ENCODE measurements at places on chromosomes 2 and 18.
A peak's percentile ranks its signal among the peaks of the same experiment; 100 is the strongest.

- no peak for DNase-seq
Observed at GRCh38 chr18:49704334-49704733, 109.0 kb downstream of the ACAA2 start.

GRCh38 chr2:238141541-238142318 is 3.3 kb downstream of the KLHL30 start:
- no peak for DNase-seq

DNA sequence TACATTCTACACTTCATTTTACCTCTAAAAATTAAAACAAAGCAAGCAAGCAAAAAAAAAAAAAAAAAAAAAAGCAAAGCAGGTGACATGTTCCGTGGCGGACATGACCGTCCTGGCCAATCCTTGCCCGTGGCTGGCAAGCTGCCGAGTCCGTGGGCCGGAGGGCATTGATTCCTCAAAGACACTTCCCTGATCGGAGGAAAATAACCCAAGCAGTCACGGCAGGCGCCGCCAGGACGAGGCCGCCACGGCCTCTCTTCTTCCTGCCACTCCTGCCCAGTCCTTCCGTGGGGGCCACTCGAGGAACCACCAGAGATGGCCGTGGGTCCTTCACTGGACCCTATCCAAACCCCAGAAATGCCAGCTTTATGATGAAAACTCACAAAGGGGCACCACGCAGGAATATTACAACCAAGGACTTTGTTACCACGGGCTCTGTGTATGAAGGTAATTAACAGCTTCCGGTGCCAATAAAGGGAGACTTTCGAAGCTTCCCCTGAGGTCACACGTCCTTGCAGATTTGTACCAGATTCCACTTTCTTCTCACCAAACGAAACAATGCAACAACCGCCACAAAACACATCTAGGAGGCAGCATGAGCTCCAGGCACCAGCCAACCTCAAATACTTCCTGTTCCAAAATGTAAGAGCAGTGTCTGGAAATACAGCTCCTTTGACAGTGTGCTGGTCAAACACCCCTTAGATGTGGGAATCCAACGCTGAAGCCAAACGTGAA is 170.3 kb downstream of the HDAC4 start:
- DNase-seq, result no peak

DNA sequence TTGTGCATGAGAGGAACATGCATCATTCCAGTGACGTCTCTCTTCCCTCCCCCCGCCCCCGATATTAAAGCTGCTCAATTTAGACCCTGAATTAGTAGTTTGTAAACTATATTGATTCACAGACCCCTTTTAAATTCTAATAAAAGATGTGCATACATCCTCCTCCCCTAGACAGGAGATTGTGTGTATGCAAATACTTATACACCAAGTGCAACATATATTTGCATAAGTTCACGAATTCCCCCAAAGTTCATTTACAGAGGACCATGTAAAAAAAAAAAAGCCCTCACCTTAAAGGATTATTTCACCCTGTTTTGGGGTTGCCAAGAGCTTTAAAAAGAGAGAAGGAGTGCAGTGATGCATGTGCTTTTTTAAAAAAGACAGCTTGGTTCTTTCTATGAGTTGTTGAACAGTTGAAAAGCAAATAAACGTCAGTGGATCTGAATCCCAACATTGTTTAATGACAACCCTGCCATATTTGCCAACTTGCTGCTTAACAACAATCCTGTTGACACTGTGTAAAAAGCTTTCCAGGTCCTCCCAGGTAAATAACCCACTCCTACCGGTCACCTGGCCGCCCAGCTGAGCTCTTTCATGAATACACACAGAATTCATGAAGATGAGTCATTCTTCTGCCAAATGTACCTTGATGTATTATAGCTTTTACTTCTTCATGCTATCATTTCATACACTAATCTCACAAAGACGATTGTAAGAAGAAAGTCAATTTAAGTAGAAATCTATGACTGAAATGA is 211.5 kb downstream of the IKZF2 start:
- no peak for DNase-seq

DNA sequence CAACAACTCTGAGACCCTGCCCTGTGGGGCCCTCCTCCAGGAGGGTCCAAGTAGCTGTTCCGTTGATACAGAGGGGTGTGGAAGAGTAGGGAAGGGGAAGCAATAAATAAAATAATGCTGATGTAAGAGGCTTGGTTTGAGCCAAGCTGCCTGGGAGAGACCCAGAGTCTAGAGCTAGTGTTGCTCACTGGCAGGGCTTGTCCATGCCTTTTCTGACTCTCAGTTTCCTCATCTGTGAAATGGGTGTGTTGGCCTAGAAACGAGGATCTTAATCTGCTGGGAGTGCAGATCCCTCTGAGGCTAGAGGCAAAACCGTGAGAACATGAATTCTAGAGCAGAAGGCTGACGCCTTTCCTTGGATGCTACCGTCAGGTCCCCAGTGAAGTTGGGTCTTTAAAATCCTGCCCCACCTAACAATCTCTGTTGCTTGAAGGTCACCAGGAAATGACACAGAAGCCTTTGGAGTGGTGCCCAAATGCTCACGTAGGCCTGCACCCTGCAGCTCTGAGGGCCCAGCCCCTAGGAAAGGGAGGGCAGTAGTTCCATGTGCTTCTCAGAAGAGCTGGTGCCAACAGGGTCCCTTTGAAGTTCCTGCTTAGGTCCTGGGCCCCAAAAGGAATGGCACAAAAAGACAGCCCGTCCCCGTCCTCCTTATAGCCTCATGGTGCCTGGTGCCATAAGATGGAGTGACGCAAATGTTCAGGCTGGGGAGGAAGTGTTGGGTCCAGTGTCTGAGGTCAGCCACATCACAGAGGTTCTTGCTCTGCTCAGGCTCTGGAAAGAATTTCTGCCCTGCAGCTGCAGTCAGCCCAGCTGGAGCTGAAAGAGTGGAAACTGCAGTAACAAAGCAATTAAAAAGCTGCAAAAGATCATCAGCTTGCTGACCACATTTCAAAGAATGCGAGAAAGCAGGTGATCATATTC is 73.2 kb upstream of the SMAD2 start:
- DNase-seq, result no peak

GRCh38 chr2:134573085-134573370 is 145.8 kb downstream of the TMEM163 start:
- no peak for DNase-seq

- DNase-seq, result no peak
Observed at GRCh38 chr2:231321556-231322334, 73.8 kb upstream of the B3GNT7 start.

- no peak for DNase-seq
Observed at GRCh38 chr2:145404690-145405089, 884.8 kb upstream of the ZEB2 start.

DNA sequence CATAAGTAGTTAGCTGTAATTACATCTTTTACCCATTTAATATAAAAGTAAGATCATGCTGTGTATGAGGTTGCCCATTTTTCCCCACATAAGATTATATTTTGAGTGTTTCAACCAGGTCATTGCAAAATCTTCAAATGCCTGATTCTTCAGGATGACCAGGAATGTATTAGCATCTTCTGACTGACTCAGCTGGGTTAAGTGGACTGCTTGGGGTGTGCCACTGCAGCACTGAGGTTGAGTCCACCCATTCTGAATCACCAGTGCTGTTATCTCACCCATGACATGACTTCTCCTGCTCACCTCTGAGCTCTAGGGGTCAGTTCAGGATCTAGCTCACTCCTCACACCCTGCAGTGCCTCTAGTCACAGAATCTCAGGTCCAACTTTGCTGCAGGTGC is 576.7 kb upstream of the ZEB2 start:
- DNase-seq, result no peak

GRCh38 chr2:20660506-20661420 is 6.2 kb upstream of the GDF7 start:
- no peak for DNase-seq

GRCh38 chr2:240705204-240705791 is 13.6 kb downstream of the AQP12A start:
- no peak for DNase-seq

DNA sequence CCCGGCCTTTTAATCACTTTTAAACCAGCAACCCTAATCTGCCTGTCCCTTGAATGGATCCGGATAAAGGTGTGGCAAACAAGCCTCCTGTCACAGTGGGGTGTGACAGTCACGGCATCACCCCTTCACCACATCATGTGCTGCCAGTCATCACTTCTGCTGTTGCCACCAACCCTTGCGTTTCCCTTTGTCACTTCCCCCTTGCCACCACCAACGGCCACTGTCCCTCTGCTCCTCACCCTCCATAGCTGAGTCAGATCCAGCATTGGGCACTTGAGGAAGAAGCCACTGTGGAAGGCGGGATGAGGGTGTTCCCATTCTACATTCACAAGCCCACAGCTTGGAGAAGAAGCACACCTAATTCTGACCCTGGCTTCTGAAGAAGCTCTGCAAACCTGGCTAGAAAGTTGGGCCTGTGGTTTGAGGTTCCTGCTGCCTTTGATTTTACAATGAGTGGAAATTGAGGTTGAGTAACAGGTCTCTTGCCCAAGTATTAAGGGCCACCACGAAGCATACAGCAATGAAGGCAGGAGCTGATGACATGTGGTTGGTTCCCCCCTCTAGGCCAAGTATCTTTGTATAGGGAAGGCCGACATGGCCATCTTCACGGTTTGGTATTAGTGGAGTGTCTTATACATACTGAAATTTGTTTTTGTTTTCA is 22.9 kb upstream of the DARS1 start:
- DNase-seq, result no peak

- DNase-seq, result no peak
Observed at GRCh38 chr2:172253190-172254052, 150.7 kb upstream of the DLX2 start.

DNA sequence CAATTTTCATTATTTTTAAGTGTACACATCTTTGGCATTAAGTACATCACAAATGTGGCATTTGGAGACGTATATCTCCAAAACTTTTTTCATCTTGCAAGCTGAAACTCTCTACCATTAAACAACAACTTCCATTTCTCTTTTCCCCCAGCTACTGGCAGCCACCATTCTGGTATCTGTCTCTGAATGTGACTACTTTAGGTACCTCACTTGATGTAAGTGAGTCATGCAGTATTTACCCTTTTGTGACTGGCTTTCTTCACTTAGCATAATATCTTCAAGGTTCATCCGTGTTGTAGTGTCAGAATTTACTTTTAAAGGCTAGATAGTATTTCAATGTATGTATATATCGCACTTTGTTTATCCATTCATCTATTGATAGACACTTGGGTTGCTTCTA is 17.0 kb downstream of the BABAM2 start:
- DNase-seq, result no peak

GRCh38 chr2:70140791-70141211 is 50.0 kb downstream of the C2orf42 start:
- DNase-seq, result no peak

- peak; percentile 31 for DNase-seq
Observed at GRCh38 chr18:69401972-69402532, 1.4 kb downstream of the DOK6 start.

DNA sequence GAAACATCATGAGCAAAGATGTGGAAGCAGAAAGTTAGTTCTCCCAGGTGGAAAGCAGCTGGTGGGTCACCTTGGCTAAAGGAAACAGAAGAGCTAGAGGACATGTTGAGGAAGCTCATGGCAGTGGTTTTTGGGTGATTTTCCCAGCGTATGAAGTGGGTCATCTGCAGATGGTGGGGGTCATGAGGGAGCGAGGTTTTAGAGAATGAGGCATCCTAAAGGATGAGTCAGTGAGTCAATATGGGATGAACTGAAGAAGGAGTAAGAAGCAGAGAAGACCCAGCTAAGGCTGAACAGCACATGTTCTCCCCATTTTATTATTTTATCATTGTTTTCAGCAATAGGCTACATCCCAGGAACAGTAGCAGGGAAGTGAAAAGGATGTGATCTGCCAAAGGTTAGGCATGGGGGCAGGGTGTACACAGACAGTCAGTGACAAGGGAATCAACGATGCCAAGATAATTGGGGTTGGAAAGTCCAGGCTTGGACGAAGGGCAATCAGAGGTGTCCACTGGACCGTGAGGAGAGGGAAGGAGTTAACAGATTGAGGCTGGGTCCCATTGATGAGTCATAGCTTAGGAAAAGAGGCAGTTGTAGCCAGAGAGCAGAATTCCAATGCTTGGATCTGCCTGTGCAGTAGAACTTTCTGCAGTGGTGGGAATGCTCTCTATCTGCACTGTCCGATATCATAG is 289.3 kb upstream of the RAB12 start:
- DNase-seq, result no peak

DNA sequence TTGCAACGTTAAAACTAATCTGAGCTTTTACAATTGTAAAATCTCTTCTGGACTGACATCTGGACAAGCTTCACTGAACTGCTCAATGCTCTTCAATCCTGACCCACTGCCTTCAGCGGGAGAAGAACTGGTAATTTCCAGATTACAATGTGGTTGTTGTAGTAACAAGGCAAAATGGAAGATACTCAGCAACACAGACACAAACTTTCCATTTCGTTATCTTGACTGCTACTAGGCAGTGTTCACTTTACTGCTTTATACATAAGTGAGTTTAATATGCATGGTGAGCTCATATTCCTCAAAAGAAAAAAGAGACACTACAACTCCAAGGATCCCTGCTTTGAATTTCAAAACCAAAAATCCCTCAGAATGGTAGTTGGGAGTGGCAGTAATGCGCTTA is 51.9 kb downstream of the GRB14 start:
- no peak for DNase-seq

GRCh38 chr18:76493213-76494161 is 1.6 kb downstream of the ZNF516 start:
- DNase-seq, result peak; percentile 44
